HS-27A (cell line): ENCODE measurements at places on chromosomes 6 and 20.

GRCh38 chr20:15848995-15849610 is 724.1 kb downstream of the KIF16B start:
- no peak for DNase-seq

- DNase-seq: no peak
Measured at GRCh38 chr6:35170891-35171290, 29.8 kb upstream of the TCP11 start.

DNA sequence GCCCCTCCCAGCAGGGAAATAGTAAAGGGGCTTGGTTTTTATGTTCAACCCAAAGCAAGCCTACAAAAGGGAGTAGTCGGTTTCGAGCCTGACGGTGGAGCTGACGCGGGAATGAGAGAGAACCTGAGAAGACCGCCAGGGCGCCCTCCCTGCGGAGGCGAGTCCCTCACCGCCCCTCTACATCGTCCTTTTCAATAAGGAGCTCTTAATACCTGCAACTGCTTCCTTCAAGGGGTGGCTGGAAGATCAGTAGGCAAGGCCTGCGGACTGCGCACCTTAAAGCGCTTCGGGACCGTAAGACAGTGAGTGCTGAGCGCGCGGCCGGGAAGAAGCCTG is 709 bp upstream of the ZNF76 start:
- DNase-seq: no peak

DNA sequence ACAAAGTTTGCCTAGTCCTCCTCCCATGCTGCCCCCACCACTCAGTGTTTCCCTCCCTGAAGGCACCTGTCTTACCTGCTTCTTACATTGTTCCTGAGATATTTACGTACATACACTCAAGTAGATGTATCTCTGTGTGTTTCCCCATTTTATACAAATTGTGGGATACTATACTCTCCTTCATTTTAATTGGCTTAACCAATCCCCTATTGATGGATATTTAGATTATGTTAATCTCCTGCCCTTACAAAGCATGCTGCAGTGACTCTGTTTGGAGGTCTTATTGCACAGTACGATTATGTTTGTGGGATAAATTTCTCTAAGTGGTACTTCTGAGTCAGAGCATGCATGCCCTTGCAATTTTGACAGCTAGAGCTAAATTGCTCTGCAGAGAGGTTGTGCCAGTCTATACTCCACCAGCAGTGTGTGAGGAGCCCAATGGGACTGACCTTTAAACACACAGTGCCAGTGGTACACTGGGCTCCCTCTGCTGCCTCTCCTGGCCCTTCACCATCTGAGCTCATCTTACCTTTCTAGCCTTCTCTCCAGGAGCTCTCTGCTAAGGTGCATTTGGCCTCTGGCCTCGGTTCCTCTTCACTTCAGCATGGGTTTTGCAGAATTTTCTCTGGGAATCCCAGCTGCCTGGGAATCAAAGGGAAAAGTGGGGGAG is 57.4 kb downstream of the LYRM2 start:
- no peak for DNase-seq

DNA sequence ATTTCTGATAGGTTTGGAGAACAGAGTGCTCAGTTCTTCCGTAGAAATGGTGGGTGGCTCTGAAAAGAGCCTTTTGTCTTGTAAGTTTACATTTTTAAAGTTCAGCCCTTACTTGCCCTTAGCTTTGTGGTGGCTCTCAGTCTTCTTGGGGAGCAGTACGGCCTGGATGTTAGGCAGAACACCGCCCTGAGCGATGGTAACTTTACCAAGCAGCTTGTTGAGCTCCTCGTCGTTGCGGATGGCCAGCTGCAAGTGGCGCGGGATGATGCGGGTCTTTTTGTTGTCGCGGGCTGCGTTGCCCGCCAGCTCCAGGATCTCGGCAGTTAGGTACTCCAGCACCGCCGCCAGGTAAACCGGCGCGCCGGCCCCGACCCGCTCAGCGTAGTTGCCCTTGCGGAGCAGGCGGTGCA is 19.5 kb downstream of the OR2B2 start:
- no peak for DNase-seq

DNA sequence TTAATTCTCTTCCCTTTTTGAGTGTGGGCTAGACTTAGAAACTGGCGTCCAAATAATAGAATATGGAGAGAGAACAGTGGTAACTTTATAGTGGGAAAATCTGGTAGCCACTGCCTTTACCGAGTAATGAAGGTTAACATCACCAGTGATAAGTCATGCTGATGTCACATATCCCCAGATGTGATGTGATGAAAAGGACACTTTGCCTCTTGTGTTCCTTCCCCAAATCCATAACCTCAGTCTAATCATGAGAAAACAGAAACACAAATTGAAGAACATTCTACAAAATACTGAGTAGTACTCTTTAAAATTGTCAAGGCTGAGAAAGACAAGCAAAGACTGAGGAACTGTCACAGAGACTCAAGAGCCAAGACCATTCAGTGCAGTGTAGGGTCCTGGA is 17.8 kb downstream of the ANKS1A start:
- DNase-seq: no peak

GRCh38 chr20:1370548-1371110 is 22.2 kb downstream of the FKBP1A start:
- no peak for DNase-seq

DNA sequence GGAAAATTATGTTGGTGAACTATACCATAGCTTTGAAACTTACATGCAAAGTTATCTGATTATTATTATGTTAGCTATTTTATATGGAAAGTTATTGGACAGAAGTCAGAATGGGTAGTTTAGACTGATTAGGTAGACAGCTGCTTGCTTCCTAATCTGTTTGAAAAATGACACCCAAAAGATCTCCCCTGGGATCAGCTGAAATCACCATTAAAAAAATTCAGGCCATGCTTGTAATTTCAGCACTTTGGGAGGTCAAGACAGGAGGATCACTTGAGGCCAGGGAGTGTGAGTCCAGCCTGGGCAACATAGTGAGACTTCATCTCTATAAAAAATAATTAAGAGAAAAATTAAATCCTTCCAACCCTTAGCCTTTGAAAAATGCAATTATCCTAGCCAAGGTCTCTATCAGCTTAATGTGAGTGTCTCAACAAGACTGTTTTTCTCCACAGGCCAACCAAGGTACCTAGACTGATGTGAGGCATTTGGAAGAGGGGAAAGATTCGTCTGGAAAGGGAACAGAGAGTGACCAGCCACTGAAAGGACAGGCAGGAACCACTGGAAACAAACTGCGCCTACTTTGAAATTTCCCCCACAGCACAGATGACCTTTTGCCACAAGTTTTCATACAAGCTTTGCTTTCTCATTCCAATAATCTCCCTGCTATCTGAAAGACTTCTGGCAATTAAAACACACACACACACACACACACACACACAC is 232.3 kb downstream of the GMPR start:
- DNase-seq: no peak

DNA sequence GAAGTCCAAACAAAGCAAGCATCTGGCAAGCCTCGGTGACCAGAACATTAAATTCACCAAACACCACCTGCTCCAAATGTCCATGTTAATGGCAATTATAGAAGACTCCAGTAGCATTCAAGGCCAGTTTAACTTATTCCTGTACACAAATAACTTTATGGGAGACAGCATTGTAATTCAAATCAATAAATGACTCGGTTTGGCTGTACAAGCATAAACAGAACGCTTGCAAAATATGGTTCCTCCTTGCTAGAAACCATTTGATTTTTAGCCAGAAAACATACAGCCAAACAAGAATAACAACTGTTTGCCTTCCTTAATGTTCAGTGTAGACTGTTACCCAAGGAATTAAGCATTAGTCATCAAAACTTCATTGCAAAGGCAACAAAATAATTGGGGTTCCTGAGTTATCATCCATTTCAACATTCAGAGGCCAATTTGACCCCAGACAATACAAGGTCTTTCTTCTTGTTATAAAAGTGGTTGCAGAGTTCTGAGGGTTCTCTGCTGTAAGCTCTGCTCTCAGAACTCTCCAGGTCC is 125.1 kb downstream of the BFSP1 start:
- no peak for DNase-seq

- DNase-seq: no peak
Measured at GRCh38 chr6:156190270-156190669, 586.9 kb upstream of the ARID1B start.

- DNase-seq: no peak
Measured at GRCh38 chr6:57301757-57302156, 15.7 kb upstream of the PRIM2 start.

- no peak for DNase-seq
Measured at GRCh38 chr20:39263076-39263475, 300.9 kb downstream of the DHX35 start.

DNA sequence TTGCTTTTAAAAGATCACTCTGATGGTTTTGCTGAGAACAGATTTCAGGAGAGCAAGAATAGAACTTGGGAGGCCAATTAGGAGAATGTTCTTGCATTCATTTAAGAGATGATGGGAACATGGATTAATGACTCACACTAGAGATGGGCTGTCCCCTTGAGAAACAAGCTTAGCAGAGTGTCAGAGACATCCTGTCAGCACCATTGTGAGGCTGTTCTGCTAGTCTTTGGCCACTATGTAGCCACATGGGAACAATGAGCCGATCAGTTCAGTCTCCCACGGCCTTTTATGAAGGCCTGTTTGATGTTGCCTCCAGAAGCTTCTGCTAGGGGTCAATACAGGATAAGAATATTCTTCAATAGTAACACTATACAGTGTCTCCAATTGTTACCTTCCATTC is 113.0 kb upstream of the EYA4 start:
- DNase-seq: no peak

- DNase-seq: no peak
Measured at GRCh38 chr6:124995645-124996325, 33.5 kb downstream of the RNF217 start.

- DNase-seq: no peak
Measured at GRCh38 chr20:15333170-15333569, 995.8 kb upstream of the FLRT3 start.

GRCh38 chr6:137727216-137727765 is 139.8 kb upstream of the TNFAIP3 start:
- no peak for DNase-seq

DNA sequence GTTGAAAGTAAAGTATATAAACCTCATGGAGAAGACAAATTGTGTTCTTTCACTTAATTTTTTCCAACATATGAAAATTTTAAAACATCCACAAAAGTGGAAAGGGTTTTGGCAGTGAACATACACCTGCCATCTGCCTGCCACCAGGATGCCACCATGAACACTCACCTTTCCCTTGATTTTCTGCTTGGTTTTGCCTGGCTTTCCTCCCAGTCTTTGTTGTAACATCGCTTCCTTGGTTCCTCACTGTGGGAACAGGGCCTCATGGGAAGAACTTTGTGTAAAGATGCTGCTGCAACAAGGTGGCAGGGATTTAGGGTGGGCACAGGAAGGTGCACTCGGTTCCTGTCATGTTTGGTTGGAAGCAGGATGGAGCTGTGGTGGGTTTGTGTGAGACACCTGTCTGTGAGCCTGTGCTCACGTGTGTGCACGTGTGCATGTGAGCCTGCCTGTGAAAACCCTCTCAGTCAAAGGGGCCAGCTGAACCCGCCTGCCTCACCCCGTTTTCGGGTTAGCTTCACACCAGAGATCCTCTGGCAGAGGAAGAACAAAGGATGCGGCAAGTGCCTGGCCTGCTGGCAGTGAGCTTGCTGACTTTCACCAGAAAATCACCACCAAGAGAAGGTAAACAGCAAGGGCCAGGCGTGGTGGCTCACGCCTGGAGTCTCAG is 11.0 kb upstream of the RBM38 start:
- no peak for DNase-seq

- no peak for DNase-seq
Measured at GRCh38 chr6:167550941-167551627, 226.2 kb downstream of the TTLL2 start.

DNA sequence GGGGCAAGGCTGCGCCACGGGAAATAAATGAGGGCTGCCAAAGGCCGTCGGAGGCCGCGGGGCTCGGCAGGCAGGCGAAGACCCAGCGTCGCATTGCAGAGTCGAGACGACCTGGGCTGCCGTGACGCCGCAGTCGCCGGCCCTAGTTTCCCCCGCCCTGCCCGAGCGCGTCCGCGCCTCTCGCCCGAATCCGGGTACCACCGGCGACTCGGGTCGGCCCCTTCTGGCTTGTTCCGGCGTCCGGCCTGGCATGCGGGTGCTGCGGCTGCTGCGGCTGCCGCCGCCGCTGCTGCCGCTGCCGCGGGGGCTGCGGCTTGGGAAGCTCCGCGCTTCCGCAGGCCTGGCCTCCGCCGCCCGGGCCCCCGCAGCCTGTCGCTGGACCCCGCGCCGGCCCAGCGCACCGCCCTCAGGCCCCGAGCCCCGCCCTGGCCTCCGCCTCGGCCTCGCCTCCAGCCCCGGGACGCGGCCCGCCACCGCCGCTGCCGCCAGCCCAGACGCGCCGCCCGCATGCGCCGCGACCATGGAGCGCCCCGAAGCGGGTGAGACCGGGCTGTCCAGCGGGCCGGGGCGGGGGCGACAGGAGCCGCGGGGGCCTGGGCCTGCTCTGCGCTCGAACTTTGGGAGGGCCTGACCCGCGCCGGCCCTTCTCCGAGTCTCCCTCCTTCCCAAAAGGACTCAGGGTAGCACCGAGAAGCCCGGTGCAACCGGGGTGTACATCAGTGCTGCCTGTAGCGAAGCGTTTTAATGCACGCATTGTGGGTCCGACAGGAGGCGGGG is at the start of gene AKAP7:
Gene AKAP7 (plus strand): TSS at position 224 of the 777 bp plus-strand sequence. CDS start 297 bp downstream, at position 521.
- DNase-seq: peak; percentile 43
